GM13977 (cell line): ENCODE measurements at places on chromosomes 3 and 15.

DNA sequence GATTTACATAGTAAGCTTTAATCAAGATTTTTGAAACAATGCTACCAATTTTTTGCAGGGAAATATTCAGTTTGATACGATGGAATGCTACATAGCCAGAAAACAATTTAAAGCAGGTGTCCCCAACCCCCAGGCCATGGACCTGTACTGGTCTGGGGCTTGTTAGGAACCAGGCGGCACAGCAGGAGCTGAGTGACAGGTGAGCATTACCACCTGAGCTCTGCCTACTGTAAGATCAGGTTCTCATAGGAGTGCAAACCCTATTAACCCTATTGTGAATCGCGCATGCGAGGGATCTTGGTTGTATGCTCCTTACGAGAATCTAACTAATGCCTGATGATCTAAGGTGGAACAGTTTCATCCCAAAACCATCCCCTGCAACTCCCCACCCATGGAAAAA is 322.6 kb upstream of the NECTIN3 start:
- DNase-seq: no peak

DNA sequence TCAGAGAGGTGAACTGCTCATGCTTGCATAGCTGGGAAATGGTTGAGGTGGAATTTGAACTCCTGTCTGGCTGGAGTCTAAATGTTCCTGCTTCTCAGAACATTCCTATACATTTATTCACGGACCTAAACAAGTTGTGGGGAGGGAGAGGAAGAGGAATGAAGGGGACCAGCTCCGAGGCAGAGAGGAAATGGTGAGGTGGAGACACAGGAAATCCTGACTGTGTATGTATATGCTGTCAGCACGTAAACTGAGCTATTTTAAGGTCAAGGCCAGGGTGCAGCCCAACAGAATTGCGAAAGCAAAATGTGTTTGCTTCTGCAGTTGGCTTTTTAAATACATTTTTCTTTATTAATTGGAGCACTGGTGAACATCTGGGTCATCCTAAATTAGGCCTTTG is 74.1 kb upstream of the POMGNT2 start:
- peak; percentile 19 for DNase-seq

DNA sequence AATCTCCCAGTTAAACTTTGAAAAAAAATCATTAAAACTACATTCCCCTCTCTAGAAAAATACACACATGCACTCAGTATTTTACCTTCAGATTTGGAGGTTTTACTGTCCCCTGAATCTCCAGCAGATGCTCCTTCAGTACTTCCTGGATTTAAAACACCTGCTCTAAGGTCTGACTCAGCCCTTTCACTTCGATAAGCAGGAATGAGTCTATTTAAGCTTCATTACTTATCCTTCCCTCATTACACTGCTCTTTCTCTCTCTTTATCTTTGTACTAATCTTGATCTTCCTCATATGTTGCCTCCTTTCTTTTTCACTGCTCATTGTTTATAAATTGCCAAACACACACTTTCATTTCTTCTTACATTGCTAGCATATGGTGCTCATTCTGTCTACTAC is 443.9 kb downstream of the DIPK2A start:
- no peak for DNase-seq

GRCh38 chr3:32176989-32177701 is 61.3 kb upstream of the CMTM8 start:
- DNase-seq: peak; percentile 46

DNA sequence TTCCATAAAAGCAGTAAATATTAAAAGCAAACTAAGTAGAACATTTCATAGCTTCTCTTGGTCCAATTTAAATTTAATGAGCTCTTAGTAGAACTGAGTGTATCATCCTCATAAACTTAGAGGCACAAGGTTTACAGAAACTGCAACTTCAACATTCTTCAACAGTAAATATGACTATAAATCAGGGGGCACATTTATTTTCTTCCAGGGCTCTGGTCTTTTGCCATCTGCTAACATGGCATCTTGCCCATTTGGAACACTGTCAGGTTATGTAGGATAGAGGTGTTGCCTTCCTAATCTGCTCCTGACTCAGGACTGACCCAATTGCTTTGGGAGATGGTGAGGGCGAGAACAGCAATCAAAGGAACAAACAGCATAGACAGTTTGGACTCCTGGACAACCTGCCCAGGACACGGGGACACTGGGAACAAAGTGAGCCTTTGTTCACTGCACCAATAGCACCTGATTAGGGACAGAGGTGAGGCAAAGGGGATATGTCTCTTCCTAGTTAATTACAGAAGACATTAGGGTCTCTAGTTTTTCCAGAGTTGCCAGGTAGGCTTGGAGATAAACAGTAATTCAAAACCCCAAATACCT is 610.2 kb upstream of the ROBO2 start:
- no peak for DNase-seq

DNA sequence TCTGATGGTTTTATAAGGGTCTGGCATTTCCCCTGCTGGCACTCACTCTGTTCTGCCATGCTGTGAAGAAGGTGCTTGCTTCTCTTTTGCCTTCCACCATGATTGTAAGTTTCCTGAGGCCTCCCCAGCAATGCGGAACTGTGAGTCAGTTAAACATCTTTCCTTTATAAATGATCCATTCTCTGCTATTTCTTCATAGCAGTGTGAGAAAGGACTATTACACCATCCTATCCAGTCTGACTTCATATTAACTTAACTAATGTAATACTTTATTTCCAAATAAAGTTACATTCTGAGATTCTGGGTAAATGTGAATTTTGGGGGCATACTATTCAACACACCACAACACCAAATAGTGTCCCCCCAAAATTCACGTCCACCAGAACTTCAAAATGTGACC is 22.2 kb upstream of the MAP3K13 start:
- no peak for DNase-seq

GRCh38 chr3:194285850-194286197 is 65.3 kb downstream of the CPN2 start:
- DNase-seq: no peak

DNA sequence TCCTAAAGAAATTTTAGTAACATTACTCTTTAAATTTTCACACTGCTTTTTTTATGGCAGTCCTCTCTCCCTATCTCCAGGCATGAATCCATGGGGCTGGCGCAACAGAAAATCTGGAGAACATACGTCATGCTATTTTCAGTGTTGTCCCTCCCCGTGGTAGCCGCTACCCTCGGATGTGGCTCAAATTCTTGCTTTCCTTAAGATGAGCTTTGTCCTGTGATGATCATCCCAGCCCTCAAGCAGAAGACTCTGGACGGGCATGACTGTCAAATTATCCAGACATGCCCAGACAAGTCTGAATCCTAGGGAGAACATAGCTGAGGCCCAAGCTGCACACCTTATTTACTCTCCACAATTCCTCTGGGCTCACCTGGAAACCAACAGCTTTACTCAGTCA is 49.1 kb downstream of the FMN1 start:
- DNase-seq: no peak

DNA sequence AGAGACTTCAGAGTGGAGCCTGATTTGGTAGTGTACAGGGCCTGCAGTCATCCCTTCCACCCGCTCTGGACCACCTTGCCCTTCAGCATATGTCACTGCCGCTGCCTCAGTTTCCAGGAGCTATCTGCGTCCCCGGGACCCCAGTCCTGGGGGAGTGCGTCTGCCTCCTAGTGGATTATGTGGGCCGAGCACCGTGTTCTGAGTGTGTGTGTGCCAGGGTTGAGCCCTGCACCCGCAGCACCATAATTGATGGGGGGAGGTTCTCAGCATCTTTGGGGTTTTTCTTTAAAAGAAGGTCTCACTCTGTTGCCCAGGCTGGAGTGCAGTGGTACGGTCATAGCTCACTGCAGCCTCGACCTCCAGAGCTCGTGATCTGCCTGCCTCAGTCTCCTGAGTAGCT is 33.6 kb downstream of the CD276 start:
- DNase-seq: no peak

DNA sequence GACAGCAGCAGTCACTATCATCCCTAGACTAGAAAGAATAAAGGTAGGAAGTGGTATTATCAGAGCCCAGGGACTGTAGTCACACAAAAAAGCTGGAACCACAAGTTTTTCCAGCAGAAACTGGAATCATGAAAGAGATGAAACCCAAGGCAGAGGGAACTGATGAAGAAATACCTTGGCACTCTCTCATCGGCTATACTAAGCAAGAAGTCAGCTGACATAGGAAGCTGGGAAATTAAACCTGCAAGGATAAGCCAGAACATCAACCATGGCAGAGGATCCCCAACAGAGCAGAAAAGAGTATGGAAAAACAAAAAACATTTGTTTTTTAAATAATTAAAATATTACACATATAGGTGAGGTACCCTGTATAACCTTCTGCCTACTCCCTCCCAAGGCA is 86.5 kb downstream of the AQR start:
- no peak for DNase-seq

DNA sequence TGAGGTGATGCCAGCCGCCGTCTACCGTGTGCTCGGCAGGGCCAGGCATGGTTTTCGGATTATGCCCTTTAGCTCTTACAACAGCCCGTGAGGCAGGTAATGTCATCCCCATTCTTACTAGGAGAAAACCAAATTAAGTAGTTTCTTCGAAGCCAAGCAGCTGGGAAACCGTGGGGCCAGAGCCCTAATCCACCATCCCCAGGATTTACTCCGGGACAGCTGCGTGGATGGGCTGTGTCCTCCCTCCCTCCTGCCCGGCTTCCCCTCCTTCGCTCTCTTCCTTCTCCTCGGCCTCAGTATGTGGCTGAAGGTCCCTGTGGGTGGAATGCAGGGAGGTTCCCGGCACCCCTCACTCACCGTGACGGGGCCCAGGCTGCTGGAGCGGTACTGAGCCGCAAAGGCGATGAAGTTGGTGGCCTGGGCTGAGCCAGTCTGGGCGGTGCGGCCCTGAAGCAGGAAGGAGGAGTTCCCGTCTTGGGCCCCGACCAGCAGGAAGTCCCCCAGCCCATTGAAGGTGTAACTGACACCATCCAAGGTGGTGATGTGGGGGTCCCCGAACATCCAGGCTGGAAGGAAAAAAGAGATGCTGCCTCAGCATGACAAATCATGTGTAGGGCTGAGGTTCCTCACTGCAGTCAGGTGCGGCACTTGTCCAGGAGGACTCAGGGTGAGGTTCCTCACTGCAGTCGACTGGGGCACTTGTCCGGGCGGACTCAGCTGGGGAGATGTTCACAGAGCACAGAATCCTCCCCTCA is 42.5 kb downstream of the MUC20 start:
- DNase-seq: no peak

GRCh38 chr3:37181756-37182155 is 7.4 kb upstream of the LRRFIP2 start:
- DNase-seq: no peak

DNA sequence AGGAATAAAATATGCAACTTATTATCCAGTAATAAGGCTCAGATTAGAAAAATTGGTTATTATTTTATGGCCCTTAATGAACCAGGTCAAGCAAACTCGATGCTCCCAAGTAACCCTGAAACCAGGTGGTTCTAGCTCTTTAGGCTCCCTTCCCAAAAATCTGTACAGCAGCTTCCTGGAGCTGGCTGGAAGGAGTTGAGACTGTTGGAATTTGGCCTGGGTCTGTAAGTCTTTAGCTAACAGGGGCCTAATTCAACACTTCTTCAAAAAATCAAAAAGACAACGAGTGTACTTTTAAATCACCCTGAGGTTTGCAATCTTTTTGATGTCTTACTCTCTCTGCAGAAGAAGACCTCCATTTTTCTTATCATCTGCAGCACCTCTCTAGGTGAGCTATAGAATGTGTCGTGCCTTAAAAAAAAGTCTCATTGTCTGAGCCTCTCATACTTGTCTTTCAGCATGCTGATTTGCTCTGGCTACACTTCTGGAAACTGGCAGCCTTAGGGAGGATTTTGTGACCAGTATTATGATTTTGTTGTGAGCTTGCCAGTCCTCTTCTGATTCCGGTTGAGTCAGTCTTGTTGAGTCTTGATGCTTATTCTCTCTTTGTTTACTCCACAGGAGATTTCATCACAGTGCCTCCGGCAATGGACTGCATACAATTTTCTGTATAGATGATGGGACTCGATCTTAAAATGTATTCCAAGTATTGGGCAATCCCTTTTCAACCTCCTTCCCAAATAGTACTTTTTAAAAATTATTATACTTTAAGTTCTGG is 235.0 kb upstream of the KBTBD8 start:
- no peak for DNase-seq

DNA sequence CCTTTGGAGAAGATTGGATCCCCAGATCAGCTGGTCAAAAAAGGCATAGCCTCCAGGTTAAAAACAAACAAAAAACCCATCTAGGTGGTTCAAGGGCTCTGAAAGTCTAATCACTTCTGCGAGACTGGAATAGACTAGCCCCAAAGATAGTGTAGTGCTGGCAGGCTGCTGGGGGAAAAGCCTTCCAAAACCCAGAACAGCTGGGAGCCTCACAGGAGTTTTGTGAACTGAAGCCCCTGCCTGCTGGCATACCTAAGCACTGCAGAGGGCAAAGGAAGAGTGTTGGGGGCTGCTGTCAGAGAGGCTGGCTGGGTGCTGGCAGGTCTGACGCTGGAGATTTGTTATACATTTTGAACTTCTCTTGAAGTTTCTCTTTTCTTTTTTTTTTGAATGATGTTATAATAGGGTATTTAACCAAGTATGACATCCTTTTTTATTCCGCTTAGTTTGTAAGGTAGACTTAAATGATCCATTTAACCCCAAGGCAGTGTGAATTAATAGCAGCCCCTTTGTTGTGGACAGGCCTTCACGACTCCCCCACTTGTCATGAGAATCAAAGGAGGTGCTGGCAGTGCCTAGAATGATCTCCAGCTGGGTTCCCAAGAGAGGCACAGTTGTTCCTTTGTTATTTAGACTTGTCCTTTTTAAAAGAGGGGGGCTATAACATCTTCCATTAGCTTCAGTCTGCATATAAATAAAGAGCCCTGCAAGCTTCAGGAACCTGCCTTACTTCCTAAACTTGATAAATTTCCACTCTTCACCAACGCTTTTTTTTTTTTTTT is 53.9 kb downstream of the CRTC3 start:
- DNase-seq: no peak

- peak; percentile 3 for DNase-seq
These were observed 233.3 kb downstream of the TIGIT start for GRCh38 chr3:114527036-114527644.

- DNase-seq: no peak
These were observed 144.1 kb downstream of the ALDH1A2 start for GRCh38 chr15:57921371-57921770.

DNA sequence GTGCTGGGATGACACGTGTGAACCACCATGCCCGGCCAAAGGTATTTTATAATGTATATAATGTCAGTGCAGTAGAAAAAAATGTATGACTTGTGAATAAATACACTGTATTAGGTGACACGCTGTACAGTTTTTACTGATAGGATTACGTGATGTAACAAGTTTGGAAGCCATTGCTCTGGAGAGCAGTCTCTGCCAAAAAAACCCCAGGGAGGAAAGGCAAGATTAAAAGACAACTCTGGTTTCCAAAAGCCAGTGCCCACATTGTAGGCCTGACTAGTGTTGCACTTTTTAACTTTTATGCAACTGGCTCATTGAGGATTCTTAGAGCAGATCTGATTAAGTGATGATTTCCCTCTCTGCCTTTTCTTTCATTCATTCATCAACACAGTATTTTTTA is 62.0 kb upstream of the SLC2A2 start:
- DNase-seq: no peak

- DNase-seq: no peak
These were observed 1061.9 kb downstream of the FHIT start for GRCh38 chr3:60189304-60189703.

- no peak for DNase-seq
These were observed 228.7 kb upstream of the CGNL1 start for GRCh38 chr15:57147621-57148020.

GRCh38 chr3:33577588-33577987 is 137.4 kb upstream of the UBP1 start:
- DNase-seq: no peak

GRCh38 chr3:159263750-159264553 is 462.1 kb downstream of the MFSD1 start:
- DNase-seq: peak; percentile 27
